SK-N-SH (cell line): ENCODE measurements at places on chromosomes 16 and 17. TPM values are rescaled to one million over a fixed set of nuclear protein-coding genes. Genes with fewer than 3 reads are reported as not detected.

MYOCD gene
- polyA plus RNA-seq, result not detected in 2 replicates

FNDC8 gene
- polyA plus RNA-seq, result not detected in 2 replicates

GRCh38 chr17:82947051-82947991 is 107.5 kb upstream of the ZNF750 start:
- no peak for DNase-seq

GRCh38 chr17:32794533-32795246 is 82.2 kb downstream of the MYO1D start:
- DNase-seq, result no peak

- DNase-seq, result no peak
Observed at GRCh38 chr16:2985893-2986355, 5.7 kb upstream of the PKMYT1 start.

FMNL1 gene
- 1.5 and 2.8 TPM in 2 replicates for polyA plus RNA-seq

DNA sequence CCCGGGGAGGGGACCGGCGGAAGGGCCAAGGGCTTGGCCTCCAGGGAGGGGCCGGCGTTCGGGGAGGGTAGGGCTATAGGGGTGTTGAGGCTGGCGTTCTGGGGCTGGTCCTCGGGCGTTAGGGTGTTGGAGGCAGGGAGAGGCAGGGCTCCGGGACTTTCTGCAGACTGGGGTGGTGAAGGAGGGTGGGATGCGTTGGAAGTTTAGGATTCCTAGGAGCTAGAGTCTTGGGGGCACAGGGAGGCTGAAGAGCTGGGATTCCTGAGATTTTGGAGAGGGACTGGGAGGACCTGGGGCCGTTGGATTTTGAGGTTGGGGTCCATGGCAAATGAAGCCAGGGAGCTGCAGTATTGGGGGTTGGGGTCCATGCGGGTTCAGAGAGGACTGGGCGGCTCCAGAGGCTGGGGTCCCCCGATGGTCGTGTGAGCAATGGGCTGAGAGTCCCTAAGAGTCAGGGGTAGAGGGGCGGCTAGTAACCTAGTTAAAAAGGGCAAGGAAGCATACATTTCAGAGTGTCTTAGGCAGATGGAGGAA is 740 bp downstream of the NFATC2IP start:
- DNase-seq, result no peak

CHAD gene
- polyA plus RNA-seq, result not detected in 2 replicates

GRCh38 chr16:48432136-48432535 is 46.9 kb upstream of the SIAH1 start:
- no peak for DNase-seq

DNA sequence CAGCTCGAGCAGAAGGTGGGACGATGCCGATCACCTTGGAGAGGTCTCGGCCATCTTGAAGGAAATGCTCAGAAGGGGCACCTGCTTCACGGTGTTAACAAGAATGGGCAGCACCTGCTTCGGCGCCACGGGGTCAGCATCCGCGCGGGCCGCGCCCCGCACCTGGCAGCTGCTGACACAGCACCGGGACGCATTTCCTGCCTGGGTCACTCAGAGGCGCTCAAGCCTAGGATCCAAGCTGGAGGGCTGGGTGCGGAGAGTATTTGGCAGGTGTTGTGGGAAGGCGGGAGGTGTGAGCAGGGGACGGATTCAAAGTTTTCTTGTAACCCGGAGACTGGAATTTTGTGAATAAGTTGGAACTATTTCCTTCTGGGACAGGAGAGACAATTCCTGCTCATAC is 39.3 kb upstream of the AKTIP start:
- no peak for DNase-seq

GRCh38 chr16:19338335-19338734 is 52.8 kb downstream of the CLEC19A start:
- DNase-seq, result no peak

TNFRSF17 gene
- 0.08 TPM in 1 of 2 replicates, not detected in the other for polyA plus RNA-seq

ITGAD gene
- polyA plus RNA-seq, result not detected in 2 replicates

DNA sequence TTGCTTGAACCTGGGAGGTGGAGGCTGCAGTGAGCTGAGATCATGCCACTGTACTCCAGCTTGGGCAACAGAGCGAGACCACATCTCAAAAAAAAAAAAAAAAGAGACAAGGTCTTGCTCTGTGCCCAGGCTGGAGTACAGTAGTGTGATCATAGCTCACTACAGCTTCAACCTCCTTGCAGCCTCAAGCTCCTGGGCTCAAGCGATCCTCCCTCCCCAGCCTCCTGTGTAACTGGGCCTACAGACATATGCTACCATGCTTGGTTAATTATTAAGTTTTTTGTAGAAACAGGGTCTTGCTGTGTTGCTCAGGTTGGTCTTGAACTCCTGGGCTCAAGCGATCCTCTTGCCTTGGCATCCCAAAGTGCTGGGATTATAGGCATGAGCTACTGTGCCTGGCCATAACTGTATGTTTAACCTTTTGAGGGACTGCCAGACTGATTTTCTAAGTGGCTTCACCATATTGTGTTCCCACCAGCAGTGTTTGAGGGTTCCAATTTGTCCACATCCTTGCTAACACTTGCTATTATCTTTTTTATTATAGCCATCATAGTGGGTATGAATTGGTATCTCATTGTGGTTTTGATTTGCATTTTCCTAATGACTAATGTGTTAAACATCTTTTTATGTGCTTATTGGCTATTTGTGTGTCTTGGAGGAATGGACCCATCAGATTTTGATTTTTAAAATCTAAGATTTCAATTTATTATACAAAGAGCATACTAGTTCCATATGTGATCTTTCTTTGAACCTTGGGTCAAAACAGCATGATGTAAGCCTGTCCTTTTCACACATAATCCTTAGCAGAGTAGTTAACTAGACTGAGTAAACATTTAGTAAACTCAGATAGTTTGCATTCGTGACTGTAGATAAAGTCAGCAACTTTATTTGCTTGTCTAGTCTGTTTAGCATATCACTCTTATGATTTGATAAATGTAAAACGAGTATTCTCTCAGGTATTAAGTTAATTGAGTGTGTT is 38.1 kb upstream of the KPNB1 start:
- no peak for DNase-seq

GRCh38 chr17:13495423-13495822 is 106.3 kb downstream of the HS3ST3A1 start:
- DNase-seq, result no peak

DNA sequence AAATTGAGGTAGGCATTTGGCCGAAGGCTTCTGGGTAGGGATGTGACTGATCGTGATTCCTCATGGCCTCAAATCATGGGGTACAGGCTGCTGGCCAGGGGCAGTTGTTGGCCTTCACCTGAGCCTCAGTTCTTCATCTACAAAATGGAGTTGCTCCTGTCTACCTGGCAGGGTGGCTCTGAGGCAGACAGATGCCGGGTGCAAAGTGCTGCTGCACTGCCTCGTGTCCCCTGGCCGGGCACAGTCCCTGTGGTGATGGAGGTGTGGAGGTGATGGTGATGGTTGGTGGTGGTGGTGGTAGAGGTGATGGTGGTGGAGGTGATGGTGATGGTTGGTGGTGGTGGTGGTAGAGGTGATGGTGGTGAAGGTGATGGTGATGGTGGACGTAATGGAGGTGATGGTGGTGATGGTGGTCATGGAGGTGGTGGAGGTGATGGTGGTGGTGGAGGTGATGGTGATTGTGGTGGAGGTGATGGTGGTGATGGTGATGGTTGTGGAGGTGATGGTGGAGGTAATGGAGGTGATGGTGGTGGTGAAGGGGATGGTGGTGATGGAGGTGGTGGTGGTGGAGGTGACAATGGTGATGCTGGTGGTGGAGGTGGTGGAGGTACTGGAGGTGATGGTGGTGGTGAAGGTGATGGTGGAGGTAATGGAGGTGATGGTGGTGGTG is 52.6 kb downstream of the RNF213 start:
- DNase-seq, result no peak

- DNase-seq, result peak; percentile 31
Observed at GRCh38 chr17:54680410-54680809, 220.2 kb upstream of the TOM1L1 start.
